ENCODE measurements at places on chromosomes 5 and 9. TPM values are rescaled to one million over a fixed set of nuclear protein-coding genes. Genes with fewer than 3 reads are reported as not detected.

DNA sequence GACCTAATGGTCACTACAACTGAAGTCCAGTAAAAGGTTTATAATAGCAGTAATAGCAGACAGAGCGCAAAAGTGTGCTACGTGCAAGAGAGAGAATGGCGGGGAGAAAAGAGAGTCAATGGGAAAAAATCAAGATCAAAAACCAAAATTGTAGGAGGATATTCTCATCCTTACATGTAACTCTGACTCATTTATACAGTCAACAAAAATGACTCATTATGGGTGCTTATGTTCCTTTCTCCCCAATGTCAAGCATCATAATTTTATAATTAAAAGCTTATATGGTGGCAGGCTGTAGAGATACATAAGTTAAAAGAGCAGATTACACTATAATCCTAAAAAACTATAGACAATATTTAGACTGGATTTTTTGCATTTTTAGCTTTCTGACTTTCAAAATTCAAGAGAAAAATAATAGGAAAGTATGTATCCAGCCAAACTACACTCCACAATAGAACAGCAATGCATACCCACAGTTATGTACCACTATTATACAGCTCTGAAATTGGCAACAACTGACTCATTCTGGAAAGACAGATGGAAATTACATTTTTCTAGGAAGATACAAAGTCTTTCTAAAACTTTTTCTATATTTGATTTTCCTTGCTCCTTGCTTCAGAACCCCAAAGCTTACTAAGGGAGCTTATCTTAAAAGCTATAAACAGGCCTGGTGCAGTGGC is 78.4 kb downstream of the PLPP1 start:
- no peak for DNase-seq

DNA sequence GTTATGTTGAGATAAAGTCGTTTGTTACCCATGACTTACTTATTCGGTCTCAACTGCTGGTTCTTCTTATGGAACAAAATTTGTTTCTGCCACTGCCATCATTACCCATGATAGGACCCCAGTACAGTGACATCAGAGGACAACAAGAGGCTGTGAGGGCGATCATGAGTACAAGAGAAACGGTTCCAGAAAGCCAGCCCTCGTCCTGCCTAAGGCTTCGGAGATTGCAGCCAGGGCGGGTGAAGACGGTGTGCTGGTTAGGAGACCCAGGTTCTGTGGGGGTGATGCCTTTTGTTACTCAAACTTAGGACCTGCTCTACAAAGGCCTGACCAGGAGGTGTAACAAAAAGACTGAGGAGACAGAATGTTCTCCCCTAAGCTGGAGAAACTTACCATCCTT is 10.9 kb downstream of the FYB1 start:
- no peak for DNase-seq

GRCh38 chr5:68277431-68277830 is 61.9 kb downstream of the PIK3R1 start:
- no peak for DNase-seq

GRCh38 chr5:4929092-4929655 is 211.0 kb upstream of the ADAMTS16 start:
- DNase-seq: no peak

The SAXO1 gene
- total RNA-seq: not detected

The OCLN gene
- total RNA-seq: 2.0 TPM
